Thoracic aorta endothelial cell (primary cell): ENCODE measurements at places on chromosomes 7 and 10. TPM values are rescaled to one million over a fixed set of nuclear protein-coding genes. Genes with fewer than 3 reads are reported as not detected.

Gene LRRC18
- not detected in 2 replicates for total RNA-seq

Gene KRIT1
- 57.7 and 64.6 TPM in 2 replicates for total RNA-seq

Gene MKRN1
- 46.5 and 48.8 TPM in 2 replicates for total RNA-seq

Gene RNF133
- 2.7 and 4.2 TPM in 2 replicates for total RNA-seq

Gene CCDC172
- total RNA-seq = not detected in 2 replicates

Gene PPP1R3A
- not detected in 2 replicates for total RNA-seq

Gene PDZD7
- total RNA-seq = 0.50 and 0.53 TPM in 2 replicates

Gene CRTAC1
- 0.80 and 5.4 TPM in 2 replicates for total RNA-seq

Gene ZCWPW1
- 0.53 and 0.79 TPM in 2 replicates for total RNA-seq

Gene CYP26C1
- 0.80 and 1.0 TPM in 2 replicates for total RNA-seq

Gene TAC1
- total RNA-seq = not detected in 2 replicates

Gene AFAP1L2
- 1.7 and 1.9 TPM in 2 replicates for total RNA-seq

Gene DPYSL4
- 11.4 and 12.0 TPM in 2 replicates for total RNA-seq

Gene VAX1
- total RNA-seq = not detected in 2 replicates

Gene SCART1
- total RNA-seq = 0.66 and 0.86 TPM in 2 replicates

Gene PCGF6
- 17.6 and 19.0 TPM in 2 replicates for total RNA-seq

Gene MLXIPL
- total RNA-seq = not detected in 2 replicates

Gene ABHD11
- total RNA-seq = 7.4 and 10.1 TPM in 2 replicates

Gene PKD2L1
- not detected in 2 replicates for total RNA-seq

Gene CYP2C19
- not detected in 2 replicates for total RNA-seq

Gene UMAD1
- total RNA-seq = 6.0 and 8.8 TPM in 2 replicates

Gene FAM241B
- 0.13 TPM in 1 of 2 replicates, not detected in the other for total RNA-seq

Gene SNCG
- total RNA-seq = 21.4 and 36.2 TPM in 2 replicates
